MM.1S (cell line): ENCODE measurements at places on chromosomes 1 and 21.

- peak; percentile 46 for DNase-seq
Observed at GRCh38 chr1:50110656-50111055, 1.9 kb downstream of the ELAVL4 start.

GRCh38 chr1:248872752-248873408 lies 14.0 kb upstream of the ZNF692 start:
- DNase-seq = peak; percentile 76

DNA sequence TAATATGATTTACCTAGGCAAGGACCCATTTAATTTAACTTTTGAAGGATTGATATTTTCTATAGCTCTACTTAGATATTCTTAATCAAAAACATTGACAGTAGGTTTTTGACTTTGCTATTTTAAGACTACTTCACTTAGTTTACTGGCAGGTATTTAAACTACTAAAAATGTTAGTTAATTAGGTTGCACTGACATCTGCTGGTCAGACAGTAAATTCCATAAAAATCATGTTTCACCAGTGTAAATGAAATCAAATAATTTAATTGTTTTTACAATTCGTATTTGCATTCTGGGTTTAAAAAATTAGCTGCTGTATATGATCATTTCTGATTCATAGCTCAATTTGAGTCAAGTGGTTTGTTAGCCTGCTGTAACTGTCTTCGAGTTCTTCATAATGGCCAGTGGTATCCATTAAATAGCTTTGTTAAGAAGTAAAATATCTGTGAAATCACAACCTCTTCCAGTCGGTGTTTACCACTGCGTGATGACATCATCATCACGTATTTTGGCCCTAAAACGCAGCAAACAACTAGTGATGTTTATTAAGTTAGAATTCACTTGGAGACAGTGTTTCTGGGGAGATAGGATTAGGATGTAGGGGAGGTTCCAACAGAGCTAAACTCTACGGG lies 26.2 kb downstream of the EXTL2 start:
- peak; percentile 26 for DNase-seq

DNA sequence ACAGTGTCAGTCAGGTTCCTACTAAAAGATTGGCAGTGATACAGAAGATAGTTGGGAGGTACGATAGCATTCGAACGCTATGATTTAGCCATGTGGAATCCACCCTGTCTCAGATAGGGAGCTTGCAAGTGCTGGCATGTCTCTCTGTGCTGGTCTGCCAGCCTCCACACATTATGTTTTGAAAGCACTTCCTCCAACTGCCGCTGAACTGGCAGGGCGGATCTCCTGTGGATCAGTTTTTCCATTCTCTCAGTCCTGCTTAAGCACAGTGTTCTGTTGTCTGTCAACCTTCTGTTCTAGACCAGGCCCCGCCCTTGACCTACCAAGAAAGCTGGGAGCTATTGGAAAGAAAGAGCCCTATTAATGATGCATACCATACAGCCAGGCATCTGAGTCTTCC lies 65.5 kb upstream of the PALMD start:
- DNase-seq = no peak

DNA sequence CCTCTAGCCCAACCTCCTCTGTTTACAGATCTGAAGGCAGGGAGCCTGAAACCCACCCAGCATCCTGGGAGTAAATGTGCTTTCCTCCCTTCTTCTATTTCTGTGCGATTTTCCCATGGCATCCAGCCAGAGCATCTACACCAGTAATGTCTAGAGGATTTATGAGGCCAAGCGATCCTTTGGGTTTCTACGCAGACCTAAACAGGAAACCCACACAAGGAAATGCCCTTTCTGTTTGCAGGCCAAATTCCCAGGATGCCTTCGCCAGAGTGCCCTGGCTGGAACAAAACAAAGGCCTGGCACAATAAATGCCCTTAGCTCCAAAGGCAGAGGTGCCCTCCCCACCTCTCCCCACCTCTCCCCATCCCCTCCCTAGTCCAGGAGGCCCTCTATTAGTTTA lies 110.5 kb upstream of the CDC42BPA start:
- DNase-seq = no peak

DNA sequence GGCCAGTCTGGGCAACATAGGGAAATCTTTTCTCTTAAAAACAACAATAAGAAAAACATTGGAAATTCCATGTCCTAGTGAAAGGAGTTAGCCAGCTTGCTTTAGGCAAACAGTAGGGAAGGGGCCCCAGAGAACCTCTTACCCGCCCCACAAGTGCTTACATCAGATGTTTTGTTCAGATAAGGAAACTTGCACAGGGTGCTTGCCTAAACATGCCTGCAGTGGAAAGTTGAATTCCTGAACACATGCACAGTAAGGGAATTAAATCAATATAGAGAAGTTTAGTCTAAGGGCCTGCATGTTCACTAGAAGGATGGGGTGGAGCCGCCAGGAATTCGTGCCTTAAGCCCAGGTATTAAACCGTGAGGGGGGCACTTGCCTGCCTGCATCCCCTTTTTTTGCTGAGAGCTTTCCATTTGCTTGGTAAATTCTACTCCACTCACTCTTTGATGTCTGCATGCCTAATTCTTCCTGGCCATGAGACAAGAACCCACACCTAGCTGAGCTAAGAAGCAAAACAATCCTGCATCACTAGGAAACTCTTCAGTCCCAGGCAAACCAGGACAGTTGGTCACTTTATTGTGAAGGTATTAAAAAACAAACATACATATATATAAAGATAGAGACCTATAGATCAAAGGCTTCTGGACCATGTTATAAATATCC lies 499.0 kb downstream of the SIPA1L2 start:
- DNase-seq = no peak

DNA sequence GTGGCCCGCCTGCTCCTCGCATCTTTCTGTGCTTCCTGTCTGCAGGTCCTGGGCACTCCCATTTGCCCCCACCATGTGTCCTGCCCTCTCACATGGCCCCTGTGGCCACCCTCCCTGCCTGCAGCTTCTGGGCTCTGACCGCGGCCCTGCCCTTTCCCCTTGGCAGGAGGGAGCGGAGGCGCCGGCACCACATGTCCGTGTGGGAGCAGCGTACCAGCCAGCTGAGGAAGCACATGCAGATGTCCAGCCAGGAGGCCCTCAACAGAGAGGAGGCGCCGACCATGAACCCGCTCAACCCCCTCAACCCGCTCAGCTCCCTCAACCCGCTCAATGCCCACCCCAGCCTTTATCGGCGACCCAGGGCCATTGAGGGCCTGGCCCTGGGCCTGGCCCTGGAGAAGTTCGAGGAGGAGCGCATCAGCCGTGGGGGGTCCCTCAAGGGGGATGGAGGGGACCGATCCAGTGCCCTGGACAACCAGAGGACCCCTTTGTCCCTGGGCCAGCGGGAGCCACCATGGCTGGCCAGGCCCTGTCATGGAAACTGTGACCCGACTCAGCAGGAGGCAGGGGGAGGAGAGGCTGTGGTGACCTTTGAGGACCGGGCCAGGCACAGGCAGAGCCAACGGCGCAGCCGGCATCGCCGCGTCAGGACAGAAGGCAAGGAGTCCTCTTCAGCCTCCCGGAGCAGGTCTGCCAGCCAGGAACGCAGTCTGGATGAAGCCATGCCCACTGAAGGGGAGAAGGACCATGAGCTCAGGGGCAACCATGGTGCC lies 249.1 kb downstream of the CACNA1E start:
- DNase-seq = no peak

DNA sequence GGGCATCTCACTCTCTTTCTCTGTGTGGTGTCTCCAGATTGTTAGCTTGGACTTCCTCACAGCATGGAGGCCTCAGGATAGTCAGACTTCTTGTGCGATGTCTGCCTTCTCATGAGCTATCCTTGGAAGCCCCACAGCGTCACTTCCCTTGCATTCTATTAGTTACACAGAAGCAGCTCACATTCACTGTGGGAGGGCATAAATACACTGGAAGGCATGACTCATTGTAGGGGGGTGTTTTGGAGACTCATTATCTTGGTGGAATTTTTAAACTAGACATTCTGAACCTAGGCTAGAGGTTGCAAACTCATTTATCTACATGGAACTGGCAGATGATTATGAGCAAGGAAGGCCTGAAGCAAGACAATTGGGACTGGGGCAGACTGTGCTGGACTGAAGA lies 21.4 kb upstream of the FASLG start:
- DNase-seq = no peak

DNA sequence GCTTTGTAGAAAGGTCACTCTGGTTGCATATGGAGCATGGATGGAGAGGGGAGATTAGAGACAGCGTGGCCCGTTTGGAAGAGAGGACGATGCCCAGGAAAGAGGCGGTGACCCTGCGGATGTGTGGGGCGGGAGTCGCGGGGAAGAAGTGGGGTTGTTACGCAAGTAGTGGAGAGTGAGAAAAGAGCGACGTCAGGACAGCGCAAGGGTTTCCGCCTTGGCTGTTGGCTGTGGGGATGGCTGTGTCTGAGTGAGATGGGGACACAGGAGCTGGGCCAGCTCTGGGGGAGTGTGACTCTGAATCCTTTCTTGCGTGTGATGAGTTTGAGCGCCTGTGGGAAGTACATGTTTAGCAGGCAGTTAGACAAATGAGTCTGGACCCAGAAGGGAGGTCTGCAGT lies 3.8 kb downstream of the B4GALT2 start:
- no peak for DNase-seq

GRCh38 chr1:82578086-82578726 lies 777.5 kb downstream of the ADGRL2 start:
- peak; percentile 57 for DNase-seq

- no peak for DNase-seq
Observed at GRCh38 chr1:160117300-160117699, 1.7 kb downstream of the ATP1A2 start.

- DNase-seq = no peak
Observed at GRCh38 chr1:96157101-96157500, 564.5 kb upstream of the PTBP2 start.

- no peak for DNase-seq
Observed at GRCh38 chr21:28151758-28152157, 840.9 kb downstream of the LTN1 start.

DNA sequence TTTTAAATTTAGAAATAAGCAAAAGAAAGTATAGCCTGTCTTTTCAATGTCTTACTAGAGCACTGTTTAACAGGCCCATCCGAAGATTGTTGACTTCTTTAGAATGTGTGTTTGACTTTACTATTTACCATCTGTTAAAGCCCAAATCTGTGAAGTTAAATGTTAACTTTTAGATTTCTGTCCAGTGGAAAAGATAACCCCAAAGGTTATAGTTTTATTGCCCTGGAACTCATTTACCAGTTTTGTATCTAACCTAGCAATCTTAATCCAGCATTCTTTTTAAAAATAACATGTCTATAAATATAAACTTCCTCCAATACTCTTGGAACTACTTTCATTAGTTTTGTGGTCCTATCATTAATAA lies 37.9 kb downstream of the SNRPE start:
- DNase-seq = no peak

GRCh38 chr1:21836729-21837128 lies 24.7 kb downstream of the LDLRAD2 start:
- DNase-seq = no peak

GRCh38 chr1:169624912-169625311 lies 5.0 kb downstream of the SELP start:
- DNase-seq = no peak

- DNase-seq = no peak
Observed at GRCh38 chr1:212004895-212005608, 30.3 kb downstream of the INTS7 start.

DNA sequence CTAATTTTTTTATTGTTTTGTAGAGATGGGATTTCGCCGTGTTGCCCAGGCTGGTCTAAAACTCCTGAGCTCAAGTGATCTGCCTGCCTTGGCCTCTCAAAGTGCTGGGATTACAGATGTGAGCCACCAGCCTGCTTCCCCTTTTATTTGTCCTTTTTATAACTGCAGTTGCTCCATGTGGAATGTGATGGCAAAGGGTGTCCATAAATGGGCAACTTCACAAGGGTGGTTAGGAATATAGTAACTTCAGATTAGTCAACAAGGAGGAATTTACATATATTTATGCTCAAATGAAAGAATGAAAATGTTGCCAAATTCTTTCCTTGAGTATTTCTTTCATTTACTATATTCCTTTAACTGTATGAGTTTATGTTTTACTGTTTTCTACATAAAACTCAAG lies 182.9 kb downstream of the BACH1 start:
- DNase-seq = no peak

- DNase-seq = no peak
Observed at GRCh38 chr1:211133393-211133835, 534 bp downstream of the KCNH1 start.

DNA sequence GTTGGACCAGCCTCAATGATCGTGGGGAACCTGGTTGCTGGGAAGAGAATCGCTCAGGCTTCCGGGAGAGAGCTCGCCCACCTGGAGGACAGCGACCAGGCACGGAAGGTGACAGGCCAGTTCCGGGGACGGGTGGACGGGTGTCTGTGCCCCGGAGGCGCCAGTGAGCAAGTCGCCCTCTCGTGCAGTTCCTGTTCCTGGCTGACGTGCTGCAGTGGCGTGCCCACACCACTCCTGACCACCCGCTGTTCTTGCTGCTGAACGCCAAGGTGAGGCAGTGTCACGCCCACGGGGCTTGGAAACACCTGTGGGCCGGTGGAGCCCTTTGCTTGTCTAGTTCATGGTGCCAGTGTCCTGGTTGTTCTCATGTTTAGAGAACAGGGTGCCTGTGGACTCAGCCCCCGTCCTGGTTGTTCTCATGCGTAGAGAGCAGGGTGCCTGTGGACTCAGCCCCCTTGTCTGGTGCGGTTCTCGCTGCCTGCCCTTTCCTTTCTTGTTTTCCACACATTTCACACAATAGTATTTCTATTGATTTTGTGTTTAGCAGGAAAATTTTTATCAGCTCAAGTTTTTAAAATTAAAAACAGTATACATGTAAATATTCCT lies 53.1 kb downstream of the S100B start:
- DNase-seq = no peak

DNA sequence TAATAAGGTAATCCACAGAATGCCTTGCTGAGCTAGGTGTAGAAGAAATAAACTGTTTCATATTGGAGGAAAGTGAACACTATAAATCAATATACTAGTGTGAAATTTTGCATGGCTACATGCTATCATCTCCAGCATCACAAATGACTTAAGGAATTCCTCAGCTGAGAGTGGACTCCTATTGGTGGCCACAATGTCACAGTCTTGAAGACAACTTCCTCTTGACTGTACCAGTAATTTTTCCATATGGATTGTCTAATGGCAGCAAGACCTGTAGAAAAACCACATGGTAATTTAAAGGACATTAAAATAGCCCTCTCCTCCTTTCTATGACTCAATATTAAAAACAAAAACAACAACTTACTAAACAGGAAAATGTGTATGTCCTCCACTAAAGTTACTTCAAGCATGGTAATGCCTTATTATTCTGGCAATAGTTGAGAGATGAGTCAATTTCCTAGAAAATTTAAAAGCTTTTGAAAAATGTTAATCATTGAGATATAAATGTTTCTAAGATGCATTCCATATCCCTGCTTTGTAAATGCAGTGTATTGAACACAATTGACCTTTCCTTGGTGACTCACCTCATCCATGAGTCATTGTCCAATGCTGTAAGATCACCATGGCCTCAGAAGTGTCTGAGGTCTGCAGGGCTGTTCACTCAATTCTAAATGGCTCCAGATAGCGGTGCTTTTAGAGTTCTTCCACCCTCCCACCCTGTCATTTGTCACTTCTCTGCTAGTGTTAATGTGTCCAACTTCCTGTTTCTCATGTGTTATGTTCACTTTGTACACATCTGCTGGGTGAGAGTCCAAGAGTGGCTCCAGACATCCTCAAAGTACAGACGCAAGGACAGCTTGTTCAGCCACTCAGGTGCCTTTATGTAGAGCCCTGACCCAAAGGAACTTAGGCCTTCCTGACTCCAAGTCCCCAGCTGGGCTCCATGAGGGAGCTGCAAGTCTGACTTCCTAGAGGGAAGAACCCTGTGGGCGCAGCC lies 32.8 kb upstream of the DNASE2B start:
- no peak for DNase-seq
